ENCODE measurements at places on chromosomes 3 and 15.
A peak's percentile ranks its signal among the peaks of the same experiment; 100 is the strongest.

- no peak for DNase-seq
Observed at GRCh38 chr3:123150449-123151215, 51.1 kb upstream of the SEC22A start.

DNA sequence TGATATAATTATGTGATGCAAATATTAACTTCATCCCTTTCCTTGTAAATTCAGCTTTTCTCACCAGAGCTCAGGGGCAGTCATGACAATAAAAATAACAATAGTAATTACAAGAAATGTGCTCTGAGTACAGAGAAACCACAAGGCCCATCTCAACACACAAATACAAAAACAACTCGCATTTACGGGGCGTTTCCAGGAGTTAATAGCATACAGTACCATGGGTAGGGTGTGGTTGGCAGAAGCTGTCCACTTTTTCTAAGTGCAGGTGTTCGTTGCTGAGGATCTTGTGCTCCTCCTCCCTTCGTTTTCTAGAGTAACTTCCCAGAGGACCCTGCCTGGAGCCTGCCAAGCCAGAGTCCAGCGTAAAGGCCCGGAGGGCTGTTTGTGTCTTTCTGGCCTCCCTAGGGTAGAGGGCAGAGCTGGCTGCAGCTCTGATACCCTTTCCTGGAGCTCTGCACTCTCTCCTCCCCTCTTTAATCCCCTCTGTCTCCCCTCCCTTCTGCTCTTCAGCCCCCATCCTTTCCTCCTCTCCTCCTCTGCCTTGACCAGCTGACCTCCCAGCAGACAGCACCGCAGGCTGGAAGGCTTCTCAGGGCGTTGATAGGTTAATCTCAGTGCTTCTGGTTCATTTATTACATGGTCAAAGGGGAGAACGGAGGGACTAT, 11.4 kb downstream of the SEMA3G start:
- no peak for DNase-seq

DNA sequence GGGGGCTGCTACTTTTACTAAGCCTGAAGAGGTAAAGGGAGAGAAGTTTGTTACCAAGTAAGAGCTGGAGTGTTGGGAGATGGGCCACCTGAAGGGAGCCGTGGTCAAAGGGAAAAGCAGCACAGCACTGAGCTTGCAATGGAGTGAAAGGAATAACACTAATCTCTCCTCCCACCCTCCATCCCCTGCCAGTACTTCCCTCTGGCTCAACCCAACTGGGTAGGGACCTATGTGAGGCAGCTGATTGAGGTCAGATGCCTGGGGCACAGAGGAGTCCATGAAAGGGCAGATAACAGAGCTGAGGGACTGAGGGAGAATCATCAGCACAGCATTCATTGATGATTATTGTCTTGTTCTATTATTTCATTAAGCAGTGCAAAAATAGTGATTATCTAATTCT, 212.4 kb upstream of the TBC1D5 start:
- no peak for DNase-seq

GRCh38 chr3:8523041-8523440, 21.4 kb downstream of the LMCD1 start:
- no peak for DNase-seq

DNA sequence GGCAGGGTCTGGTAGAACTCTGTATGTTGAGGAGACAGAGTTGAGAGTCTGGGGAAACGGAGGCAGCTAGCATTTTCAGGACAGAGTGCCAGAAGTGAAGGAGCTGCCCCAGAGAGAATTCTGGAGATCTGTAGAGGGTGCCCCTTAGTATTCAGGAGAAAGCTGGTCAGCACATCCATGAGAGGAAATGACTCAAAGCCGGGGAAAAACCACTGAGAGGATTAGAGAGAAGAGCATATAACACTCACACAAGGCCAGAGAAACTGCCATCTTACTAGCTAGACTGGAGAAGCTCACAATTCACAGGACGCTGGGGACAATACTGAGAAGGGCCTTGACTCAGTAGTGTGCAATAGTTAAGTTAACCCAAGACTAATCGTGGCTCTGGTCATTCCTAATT, 75.7 kb upstream of the DPPA4 start:
- no peak for DNase-seq

DNA sequence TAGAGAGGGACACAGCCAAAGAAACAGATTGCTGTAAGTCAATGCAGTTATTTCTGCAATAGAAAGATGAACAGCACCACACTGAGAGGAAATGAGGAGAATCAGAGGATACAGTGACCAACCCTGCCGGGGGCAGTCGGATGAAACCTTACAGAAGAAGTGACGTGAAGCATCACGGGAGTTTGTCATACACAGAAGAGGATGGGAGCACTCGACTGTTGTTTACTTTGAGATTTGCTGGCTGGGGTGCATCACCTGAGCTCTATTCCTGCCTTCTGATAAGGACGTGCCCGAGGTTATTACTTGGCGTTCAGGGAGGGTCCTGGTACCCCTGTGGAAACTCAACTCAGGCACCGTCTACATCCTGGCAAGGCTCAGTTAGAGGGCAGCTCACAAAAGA, 45.4 kb downstream of the MAGEF1 start:
- no peak for DNase-seq

- no peak for DNase-seq
Observed at GRCh38 chr3:64049136-64049535, 25.8 kb upstream of the PSMD6 start.

DNA sequence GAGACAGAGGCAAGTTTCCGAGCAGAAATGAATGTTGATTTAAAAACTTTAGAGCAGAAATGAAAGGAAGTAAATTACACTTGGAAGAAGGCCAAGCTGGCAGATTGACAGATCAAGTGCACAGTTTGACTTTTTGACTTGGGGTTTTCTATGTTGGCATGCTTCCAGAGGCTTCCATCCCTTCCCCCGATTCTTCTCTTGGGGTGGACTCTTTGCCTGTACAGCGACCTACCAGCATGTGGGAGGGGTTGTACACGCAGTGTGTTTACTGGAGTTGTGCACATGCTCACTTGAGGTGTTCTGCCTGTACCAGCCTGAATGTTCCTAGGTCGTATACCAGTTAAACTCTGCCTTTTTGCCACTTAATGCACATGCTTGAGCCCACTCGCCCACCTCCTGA, 701.5 kb upstream of the GBE1 start:
- DNase-seq, result no peak

GRCh38 chr15:91445695-91446228, 345.7 kb downstream of the SV2B start:
- DNase-seq, result no peak

DNA sequence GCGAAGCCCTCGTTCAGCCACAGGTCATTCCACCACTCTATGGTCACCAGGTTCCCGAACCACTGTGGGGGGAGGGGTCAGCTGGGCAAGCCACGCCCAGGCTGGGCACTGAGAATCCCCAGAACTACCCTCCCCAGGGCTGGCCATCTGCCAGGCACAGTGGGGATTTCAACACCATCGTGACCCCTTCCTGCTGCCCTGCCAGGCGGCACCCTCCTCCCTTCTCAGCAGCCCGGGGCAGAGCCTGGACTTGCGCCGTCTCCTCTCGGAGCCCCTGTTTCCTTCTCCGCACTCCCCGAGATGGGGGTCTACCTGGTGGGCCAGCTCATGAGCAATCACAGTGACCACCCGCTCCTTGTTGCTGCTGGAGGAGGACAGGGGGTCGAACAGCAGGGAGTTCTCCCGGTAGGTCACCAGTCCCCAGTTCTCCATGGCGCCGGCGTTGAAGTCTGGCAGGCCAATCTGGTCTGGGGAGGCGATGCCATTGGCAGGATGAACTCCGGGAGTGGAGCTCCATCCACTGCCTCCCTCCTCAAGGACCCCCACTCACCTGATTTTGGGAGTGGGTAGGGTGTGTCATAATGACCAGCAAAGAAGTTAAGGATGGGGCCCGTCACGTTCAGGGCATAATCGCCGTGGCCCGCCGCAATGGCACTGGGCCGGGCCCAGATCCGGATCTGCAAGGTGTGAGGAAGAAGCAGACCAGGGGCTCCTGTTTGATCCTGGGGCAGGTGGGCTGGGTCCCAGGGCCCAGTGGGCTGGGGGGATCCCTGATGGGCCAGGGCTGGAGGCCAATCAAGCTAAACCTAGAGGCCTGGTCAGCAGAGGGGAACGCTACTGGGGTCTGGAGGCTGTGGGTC, 10.5 kb downstream of the ANPEP start:
- no peak for DNase-seq

DNA sequence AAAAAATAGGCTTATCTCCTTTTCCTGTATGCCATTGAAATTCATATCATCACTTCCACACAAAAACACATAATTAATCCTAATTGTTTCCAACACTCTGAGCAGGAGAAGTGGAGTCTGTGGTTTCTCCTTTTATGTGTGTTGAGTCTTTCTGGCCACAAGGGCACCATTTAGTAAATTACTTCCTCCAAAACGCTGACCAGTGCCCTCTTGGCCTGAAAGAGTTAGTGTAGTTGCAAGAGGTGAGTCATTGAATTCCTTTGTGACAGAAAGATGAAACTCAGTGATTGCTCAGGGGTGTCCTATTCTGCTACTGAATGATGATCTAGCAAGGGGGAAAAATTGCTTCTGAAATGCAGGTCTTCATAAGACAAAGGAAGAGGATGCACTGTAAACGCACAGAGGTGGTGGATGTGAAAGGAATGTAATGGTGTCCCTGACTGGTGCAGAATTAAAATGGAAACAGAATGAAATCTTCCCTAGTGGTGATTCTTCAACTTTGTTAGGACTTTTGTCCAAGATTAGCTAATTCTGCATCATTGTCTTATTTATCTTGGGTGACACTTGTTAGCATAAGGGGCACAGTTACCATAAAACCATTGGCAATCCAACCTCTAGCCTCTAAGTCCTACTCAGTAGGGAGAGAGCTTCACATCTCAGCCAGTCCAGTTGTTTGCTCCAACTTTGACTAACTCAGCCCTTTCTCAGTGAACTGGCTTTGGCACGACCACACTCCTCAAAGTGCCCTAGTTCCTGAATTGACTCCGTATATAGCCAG, 208.4 kb upstream of the NANOGP8 start:
- no peak for DNase-seq

- DNase-seq, result no peak
Observed at GRCh38 chr3:184132945-184133344, 2.2 kb upstream of the EIF2B5 start.

- no peak for DNase-seq
Observed at GRCh38 chr15:95995375-95996168, 334.9 kb upstream of the NR2F2 start.

GRCh38 chr15:40286061-40286532, 3.2 kb upstream of the ANKRD63 start:
- no peak for DNase-seq

- no peak for DNase-seq
Observed at GRCh38 chr3:178056868-178057267, 479.4 kb upstream of the KCNMB2 start.

- DNase-seq, result no peak
Observed at GRCh38 chr3:9826815-9827573, 16.8 kb downstream of the RPUSD3 start.

- DNase-seq, result no peak
Observed at GRCh38 chr15:84736375-84736774, 12.0 kb upstream of the ZNF592 start.

DNA sequence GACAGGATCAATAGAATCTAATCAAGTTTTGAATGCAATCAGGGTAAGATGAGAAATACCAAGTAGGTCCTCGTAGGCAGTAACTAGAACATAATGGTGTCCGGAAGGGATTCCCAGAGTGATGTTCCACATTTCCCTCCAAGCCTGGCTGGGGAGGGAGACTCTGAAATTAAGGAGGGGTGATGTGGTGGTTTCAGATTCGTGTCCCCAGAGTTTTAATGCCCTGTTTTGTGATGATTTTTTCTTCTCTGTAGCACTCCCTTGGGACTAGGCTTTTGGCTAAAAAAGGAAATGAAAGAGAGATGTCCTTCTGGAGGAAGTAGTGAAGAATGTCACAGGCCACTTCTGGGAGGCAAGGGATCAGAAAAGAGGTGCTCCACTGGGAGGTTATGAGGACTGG, 108.3 kb upstream of the CACNA2D3 start:
- no peak for DNase-seq

- DNase-seq, result peak; percentile 96
Observed at GRCh38 chr15:62444104-62445022, 279.3 kb upstream of the C2CD4B start.

GRCh38 chr3:149274220-149274619, 52.6 kb upstream of the CP start:
- DNase-seq, result no peak

DNA sequence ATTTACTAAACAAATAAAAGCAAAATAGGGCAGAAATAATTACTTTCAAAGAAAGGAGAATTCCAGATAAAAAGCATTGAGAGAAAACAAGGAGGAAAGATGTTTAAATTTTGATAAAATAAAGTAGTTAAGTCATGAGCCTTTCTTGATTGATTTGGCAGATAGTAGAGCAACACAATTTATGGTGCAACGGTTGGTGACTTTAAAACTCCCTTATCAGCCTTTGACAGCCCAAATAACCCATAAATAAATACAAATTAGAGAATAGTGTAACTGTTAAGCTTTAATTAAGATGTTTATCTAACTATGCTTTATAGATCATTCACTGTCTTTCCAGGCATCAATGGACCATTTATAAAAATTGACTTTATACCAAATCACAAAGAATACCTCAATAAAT, 54.0 kb upstream of the EIF1B start:
- no peak for DNase-seq

- DNase-seq, result peak; percentile 100
Observed at GRCh38 chr3:14144423-14145075, 19.7 kb downstream of the TMEM43 start.

GRCh38 chr3:59257506-59257905, 207.7 kb upstream of the CFAP20DC start:
- no peak for DNase-seq

GRCh38 chr3:2283818-2284217, 185.2 kb downstream of the CNTN4 start:
- no peak for DNase-seq

GRCh38 chr15:99978426-99978825, 245.2 kb upstream of the LYSMD4 start:
- no peak for DNase-seq

- no peak for DNase-seq
Observed at GRCh38 chr15:101368861-101369642, 74.0 kb upstream of the SNRPA1 start.

- DNase-seq, result no peak
Observed at GRCh38 chr3:137079571-137079970, 121.8 kb downstream of the IL20RB start.

DNA sequence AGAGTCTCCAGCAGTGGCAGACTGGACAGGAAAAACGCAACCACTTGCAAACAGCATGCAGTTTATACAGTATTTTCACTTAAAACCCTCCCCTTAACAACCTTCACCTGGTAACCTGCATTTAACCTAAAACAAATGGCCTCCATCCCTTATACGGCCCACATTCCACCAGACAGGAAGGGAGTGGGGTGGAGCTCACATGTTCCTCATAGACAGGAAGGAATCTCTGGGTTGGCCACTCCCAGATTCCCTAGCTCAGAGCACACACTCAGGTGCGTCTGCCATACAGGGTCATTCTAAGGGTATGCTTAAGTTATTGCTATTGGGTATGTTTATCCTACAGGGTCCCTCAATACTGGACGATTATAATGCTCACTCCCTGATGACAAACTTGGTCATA, 16.8 kb upstream of the ABHD2 start:
- no peak for DNase-seq
